ENCODE measurements at places on chromosomes 2 and 18.

GRCh38 chr18:3357516-3357915 is 92.5 kb upstream of the TGIF1 start:
- no peak for DNase-seq

DNA sequence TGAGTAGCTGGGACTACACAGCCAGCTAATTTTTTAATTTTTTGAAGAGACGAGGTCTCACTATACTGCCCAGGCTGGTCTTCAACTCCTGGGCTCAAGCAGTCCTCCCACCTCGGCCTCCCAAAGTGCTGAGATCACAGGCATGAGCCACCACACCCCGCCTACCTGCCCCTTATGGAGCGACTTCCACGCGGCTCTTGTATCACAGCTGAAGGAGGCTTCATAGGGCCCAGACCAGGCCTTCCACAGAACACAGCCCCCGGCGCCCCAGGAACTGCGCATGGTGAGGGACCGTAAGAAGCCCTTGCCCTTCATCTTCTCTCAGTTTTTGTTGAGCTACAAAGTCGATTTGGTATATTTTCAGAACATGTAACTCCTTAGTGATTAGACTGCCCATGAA is 220.3 kb downstream of the KLHL29 start:
- no peak for DNase-seq

GRCh38 chr2:114031605-114032505 is 142.0 kb downstream of the ACTR3 start:
- DNase-seq: no peak

DNA sequence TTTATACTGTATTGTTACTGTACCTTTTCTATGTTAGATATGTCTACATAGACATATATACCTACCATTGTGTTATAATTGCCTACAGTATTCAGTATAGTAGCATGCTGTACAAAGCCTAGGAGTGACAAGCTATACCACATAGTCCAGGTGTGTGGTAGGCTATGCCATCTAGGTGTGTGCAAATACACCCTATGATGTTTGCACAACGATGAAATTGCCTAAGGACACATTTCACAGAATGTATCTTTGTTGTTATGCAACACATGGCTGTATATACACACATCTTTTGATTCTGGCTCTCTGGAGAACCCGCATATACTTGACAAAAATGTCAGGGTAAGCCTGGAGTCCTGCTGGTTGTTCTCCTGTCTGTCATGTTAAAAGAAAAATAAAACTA is 85.1 kb downstream of the BCL2L11 start:
- no peak for DNase-seq

DNA sequence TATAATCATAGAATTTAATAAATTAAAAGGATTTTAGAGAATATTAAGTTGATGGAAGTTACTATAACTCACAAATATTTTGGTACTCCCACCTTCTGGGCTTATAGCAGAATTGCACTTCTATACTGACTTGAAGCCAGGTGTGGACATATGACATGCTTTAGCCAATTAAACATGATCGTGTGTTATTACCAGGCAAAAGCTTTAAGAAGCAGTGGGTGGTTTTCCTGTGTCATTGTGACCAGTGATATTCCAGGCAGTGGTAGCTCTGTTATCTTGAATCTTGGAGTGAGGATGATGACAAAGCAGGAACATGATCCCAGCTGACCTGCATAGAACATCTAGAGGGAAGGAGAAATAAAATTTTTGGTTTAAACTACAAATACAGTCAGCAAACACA is 370.9 kb upstream of the ZEB2 start:
- DNase-seq: no peak

DNA sequence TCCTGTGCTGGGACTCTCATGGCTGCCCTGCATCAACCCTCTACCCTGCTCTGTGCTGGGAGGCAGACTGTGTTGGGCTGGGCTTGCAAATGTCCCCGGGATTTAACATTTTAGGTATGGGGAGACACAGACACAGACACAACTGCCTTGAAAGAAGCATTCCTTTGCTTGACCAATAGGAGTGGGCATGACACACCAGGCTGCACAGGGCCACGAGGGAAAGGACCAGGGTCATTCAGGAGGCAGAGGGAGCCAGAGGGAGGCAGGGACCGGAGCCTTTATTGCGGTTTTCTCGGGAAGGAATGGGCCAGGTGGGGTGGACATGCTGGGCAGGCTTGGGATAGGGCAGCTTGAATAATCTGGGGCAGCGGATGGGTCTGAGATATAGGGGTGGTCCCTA is 238.7 kb upstream of the COPS8 start:
- DNase-seq: no peak

- no peak for DNase-seq
Measured at GRCh38 chr2:69385443-69386151, 1.4 kb downstream of the GFPT1 start.

- DNase-seq: no peak
Measured at GRCh38 chr2:200223205-200223784, 83.2 kb upstream of the SPATS2L start.

DNA sequence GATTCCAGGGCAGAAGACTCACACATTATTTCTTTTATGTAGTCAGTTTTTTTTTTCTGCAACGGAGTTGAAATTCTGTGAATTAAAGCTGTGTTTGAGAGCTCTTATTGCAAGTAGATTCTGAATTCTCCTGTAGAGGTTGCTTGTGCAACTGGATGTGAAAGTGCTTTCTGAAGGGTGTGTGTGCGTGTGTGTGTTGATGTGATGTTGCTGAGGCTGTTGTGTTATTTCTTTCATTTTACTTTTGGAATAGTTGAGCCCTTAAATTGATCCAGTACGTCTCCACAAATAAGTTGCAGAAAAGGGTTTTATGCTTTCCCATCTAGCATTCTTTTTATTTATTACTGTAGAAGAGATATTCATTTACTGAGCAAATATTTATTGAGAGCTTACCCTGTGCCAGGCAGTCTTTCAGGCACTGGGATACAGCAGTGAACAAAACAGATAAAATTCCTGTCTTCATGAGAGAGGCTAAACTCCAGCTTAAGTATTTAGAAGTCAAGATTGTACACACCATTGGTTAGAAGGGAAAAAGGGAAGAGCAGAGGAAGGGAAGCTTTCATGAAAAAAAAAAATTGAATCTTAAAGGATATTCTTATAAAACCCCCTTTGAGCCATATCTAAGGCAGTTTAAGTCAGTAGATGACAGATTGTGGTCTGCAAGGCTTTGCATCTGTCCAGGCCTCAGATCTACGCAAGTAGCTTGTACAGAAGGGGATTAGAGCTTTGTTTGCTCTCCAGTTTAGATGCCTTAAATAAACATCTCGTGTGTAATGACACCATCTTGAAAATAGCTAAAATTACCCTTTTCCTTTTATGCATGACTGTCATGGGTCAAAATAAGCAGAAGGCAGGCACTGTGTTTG is 58.2 kb downstream of the MYO1B start:
- DNase-seq: no peak

GRCh38 chr18:2168022-2168421 is 403.3 kb downstream of the METTL4 start:
- DNase-seq: no peak

DNA sequence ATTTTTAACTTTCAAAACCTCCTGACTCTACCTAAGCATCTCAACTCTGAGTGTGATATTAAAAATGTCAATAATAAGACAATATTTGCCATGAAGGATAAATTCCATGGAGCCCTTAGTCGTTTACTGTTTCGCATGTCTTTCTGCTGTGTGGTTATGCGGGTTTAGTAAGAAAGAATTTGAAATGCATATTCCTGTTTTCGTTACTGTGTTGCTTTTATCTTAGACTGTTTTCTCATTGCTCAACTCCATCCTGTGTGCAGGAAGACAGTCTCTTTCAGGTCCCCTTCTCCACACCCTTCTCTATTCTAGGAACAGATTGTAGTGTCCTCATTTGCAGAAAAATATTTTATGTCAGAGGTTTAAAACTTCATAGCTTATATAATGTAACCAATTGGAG is 82.5 kb upstream of the MAP3K20 start:
- DNase-seq: no peak

GRCh38 chr2:239853121-239853520 is 172.0 kb downstream of the NDUFA10 start:
- DNase-seq: no peak

DNA sequence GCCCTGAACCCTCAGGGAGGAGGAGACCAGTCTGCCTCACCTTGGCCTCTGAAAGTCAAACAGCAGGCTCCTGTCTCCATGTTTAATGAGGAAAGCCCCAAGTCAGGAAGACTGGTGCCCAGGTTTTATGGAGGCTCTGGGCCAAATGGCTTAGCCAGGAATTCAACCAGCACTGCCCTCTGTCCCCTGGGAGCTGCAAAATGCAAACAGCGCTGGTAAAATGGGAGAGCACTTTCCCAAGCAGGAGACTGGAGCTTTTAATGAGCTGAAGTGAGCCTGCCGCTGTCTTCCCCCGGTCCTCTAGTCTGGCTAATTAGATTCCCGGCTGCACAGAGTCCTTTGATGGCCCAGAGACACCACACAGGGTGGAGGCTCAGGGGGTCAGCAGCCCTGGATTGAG is 276.0 kb upstream of the TRIB2 start:
- DNase-seq: no peak

GRCh38 chr18:60975420-60975819 is 357.8 kb upstream of the CDH20 start:
- no peak for DNase-seq

GRCh38 chr2:121094101-121094500 is 190.9 kb downstream of the TFCP2L1 start:
- no peak for DNase-seq

DNA sequence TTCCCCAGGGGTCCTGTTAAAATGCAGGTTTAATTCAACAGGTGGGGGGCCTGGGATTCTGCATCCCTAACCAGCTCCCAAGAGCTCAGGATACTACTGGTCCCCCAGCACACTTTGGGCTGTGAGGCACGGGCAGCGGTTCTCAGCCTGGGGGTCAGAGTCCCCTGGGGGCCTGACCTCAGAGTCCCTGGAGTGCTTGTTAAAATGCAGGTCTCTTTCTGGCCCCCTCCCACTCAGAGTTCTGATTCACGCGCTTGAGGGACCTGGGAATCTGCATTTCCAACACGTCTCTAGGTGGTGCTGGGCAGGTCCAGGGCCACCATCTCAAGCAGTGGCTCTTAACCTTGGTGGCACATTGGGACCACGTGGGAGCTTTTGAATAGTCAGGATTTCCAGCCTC is 2.8 kb upstream of the OTOS start:
- no peak for DNase-seq

DNA sequence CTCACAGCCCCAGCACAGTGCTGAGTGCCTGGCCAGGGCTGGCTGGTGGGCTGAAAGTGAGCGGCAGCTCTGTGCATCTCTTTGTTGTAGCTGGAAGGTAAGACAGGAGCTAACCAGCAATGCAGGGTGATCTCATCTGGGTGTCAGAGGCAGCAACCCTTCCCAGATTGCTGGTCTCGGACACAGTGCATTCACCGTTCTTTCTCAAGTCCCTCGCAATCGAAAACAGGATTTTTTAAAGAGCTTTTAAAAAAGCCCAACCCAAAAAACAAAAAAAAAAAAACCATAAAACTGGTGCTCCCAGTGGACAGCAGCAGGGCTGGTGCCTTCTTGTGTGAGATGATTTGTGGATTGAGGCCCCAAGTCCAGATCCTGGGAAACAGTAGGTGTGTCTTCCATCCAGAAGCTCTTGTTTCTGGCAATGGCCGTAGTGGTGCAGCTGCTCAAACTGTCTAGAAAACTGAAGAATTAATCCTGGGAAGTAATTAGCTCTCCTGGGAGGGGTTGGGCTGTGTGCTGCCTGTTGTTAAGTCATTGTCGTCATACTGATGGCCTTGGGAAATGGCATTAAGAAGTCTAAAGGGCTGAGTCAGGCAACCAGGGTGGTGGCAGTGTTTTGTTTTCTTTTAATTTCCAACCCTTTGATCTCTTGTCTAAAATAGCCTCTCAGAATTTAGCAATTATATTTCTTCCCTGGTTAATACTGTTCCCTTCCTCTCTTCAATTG is 156.7 kb downstream of the KLHL29 start:
- peak; percentile 9 for DNase-seq

DNA sequence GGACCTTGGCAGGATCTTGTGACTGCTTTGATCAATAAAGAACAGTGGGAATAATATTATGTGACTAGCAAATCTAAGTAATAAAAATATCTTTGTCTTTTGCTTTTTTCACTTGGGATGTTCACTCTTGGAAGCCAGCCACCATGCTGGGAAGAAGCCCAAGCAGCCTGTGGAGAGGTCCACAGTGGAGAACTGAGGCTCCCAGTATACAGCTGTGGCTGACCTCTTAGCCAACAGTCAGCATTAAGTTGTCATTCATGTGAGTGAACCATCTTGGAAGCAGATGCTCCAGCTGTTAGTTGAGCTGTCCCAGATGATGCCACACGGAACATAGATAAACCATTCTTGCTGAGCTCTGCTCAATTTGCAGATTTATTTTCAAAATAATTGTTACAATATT is 160.0 kb downstream of the OSR1 start:
- no peak for DNase-seq

GRCh38 chr2:37672104-37672869 is 845 bp upstream of the CDC42EP3 start:
- DNase-seq: no peak

GRCh38 chr2:143261986-143262385 is 132.8 kb downstream of the ARHGAP15 start:
- DNase-seq: no peak

DNA sequence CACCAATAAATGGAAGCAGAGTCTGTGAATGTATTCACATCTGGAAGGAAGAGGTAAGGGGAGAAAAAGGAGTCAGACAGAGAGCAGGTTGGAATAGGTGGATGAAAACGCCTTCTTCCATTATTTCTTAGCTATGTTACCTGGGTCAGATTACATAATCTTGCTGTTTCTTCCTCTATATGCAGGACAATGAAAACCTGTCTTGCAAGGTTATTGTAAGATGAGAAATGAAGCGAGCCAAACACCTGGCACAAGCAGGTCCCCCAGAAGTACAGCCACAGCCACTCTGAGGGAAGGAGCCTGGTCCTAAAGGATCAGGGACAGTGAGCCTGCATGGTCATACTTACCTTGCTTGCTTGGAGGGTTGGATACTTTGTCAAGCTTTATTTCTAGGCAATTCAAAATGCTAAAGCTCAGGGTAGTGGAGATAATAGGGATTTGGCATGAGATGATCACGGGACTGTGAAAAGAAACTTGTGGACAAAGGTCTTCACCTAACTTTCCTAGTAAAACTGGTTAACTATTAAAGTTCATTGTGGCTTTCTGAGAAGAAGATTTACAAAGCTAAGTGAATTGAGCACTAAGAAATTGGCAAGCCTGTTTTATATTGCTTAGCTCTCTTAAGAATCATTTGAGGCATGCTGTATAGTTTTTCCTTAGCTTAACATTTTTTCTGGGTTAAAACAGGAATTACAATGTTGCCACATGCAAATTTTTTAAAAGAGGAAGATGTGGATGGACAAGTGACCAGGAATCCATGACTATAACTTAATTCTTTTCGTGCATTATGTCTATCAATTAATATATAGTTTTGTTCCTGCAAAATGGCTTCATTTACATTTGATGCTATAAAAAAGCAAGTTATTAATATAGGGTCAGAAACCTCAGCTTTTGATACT is 15.7 kb upstream of the PLA2R1 start:
- no peak for DNase-seq

- DNase-seq: no peak
Measured at GRCh38 chr2:126664234-126664633, 8.3 kb downstream of the GYPC start.

GRCh38 chr2:177275040-177275742 is 10.7 kb upstream of the NFE2L2 start:
- no peak for DNase-seq

Measured in kidney capillary endothelial cell (primary cell).